ENCODE measurements at places on chromosomes 12 and 14.

DNA sequence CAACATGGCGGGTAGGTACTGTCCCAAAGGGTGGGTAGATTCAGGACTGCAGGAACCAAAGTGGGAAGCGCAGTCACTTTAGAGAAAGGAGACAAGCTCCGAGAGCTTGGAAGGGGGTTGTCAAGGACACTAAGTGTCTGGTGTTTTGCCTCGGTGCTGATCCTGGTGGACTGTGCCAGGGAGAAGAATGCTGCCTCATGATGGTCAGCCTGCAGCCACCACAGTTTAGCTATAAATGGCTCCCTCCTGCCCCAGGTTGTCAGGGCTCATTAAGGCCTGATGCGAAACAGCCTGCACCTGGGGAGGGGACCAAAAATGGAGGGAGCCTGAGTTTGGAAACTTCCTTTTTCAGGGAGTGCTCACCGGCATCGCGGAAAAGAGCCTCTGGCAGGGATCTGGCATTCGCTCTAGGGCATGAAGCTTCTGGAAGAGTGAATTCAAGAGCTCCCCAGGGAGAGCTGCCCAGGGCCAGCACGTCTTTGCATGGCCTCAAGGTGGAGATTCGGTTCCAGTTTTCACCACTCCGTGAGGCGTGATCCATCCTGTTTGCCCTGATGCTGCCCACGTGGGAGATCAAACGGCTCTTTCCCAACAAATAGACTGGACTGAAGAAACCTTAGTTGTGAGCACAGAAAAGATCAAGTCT lies 164.0 kb downstream of the FOXN3 start:
- DNase-seq, result no peak

GRCh38 chr12:110355073-110355472 lies 48.4 kb downstream of the ANAPC7 start:
- DNase-seq, result no peak

- DNase-seq, result no peak
These were observed 9.7 kb downstream of the NAP1L1 start for GRCh38 chr12:76074701-76075336.

GRCh38 chr12:19665121-19665900 lies 226.0 kb downstream of the AEBP2 start:
- no peak for DNase-seq

DNA sequence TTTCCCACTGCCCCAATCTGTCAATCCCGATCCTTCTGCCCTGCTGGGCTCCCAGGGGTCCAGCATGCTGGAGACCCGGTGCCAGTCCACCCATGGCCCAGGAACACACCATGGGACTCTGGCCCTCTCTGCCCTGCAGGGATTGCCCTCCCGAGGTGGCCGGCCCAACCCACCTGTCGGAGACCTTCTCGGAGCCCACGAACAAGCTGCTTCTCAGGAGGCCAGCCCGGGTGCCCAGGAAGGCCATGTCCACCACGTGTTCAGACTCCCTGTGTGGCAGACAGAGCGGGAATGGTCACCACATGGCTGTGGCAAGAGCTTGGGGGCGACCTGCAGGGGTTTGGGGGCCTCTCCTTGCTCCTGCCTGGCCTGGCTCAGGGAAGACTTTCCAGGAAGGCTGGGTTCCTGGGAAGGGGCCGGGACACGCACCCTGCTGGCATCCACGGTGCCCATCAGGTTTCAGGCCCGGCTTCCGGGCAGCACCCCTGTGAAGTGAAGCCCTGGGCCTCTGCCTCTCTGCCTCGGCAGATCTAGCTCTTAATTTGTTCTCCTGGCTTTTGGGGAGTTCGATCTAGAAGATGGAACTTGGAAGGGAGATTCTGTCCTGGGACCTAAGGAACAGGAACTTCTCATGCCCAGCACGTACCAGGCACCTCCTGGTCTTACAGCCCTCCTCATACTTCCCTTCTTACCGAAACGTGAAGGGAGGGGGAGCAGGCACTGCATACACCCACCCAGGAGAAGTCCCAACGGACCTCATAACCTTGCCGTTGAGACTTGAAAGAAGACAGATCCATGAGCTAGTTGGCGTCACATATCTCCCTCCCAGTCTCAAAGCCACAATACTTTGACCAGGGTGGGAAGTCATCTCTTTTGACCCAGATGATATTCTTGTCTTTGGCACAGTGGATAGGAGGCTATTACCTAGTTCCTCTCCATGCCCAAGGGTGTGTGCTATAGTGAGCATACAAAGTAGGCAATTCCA lies 26.3 kb downstream of the LRTM2 start:
- DNase-seq, result no peak

GRCh38 chr14:34059037-34059924 lies 108.4 kb upstream of the EGLN3 start:
- DNase-seq, result no peak

DNA sequence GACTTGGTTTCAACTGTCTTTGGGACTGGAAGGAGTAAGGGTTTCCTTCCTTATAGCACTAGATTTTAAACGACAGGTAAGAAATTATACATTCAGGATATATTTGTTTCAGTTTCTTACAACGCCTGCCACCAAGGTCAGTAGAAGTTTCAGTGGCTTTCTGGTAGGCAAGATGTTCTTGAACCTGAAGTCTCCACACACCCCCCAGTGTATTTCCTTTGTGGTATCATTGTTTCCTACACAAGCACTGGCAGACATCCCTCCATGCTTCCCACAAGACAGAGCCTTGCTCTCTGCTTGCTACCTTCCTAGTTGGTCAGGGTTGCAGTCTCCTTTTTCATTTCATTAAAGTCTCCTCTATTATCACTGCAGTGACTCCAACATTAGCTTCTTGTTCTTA lies 283.1 kb downstream of the FLRT2 start:
- no peak for DNase-seq

DNA sequence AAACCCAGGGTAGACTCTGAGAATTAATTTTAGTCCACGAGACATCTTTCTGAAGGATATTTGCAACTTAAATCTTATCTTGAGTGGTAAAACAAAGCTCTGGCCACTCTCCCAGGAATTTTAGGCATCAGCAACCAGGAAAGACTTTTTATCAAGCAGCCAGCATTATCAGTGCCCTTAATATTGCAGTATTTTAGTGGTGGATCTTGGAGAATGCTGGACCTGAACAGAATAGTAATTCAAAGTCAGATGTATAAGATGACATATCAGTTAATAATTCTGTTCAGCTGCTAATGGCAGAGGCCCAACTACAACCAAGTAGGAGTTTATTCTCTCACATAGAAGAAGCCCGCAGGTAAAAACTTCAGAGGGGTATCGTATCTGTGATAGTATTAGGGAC lies 59.0 kb upstream of the CRY1 start:
- DNase-seq, result no peak

DNA sequence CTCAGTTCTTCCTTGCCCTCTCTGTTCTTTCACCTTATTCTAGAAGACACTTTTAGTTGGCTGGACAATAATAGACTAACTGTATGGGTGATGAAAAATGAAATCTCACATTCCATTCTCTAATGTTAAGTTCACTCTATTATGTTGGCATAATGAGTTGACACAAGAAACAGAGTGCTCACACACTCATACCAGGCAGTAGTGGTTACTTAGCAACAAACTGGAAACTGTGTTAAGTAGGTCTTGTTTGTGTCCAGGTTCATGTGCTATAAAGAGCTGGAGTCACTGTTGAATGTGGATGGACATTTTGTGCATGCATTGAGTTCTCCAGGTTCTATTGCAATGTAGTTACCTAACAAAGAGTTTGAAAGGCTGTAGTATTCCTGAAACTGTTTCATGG lies 16.9 kb upstream of the PPP4R4 start:
- no peak for DNase-seq

GRCh38 chr12:13487326-13487725 lies 290.8 kb downstream of the EMP1 start:
- DNase-seq, result no peak

DNA sequence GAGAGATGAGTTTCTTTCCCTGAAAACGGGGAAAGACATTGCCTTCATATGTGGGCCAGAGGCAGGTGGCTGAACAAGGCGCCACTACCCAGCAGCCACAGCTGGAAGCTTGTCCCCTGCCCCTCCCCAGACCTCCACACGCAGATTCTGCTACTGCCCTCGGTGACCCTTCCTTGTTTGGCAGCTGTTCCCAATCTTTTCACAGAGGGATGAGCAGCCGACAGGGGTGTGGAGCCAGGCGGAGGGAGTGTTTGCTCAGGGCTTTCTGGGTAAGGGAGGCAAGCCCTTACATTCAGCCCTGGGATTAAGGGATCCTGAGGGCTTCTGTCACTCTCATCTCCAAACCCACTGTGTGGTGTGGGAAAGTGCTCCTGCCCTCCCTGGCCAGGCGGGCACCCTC lies 4.5 kb upstream of the KRT4 start:
- no peak for DNase-seq

- no peak for DNase-seq
These were observed 128.2 kb downstream of the PTPN11 start for GRCh38 chr12:112546996-112547395.

DNA sequence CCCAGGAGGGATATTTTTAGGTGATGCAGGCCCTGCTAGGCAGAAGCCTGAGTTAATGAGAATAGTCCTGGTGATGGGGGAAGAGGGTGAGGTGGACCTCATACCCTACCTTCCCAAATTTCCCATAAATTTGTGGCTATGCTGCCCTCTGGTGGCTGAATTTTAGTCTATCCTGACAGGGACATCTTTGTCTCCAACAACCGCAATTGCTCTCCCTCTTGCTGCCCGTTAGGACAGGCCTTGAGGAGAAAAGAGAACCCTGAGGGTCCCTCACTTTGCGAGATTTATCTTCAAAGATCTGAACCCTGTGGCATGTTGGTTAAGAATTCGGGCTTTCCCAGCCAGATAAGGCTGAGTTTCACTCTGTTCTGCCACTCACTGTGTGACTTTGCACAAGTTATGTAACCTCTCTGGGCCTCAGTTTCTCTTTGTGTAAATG lies 9.8 kb upstream of the ZNF385A start:
- DNase-seq, result no peak

DNA sequence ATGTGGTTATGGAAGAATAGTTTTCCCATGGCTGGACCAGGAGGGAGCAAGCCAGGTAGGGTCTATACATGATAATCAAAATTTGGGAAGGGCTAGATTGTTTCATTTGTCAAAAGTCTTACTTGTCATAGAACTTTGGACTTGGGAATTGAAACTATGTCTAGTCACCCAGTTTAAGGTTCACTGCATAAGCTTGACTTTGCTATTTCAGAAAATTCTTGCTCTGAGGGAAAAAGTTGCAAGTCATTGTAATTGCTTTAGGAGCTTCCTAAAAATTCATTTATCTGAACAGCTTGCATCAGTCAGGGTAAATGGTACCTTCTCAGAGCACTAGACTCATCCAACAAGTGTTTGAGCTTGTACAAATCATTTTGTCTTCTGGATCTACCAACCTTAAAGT lies 1194.7 kb downstream of the GALC start:
- no peak for DNase-seq

- DNase-seq, result peak; percentile 96
These were observed at the start of gene CRY1 for GRCh38 chr12:107093417-107094182. TSS of gene CRY1 (minus strand) at chr12:107093549. CDS start at chr12:107092961, 588 bp downstream.

GRCh38 chr14:104505085-104506074 lies 74.2 kb upstream of the C14orf180 start:
- DNase-seq, result no peak

GRCh38 chr12:130101370-130101769 lies 60.9 kb upstream of the FZD10 start:
- DNase-seq, result no peak

GRCh38 chr12:49288922-49289555 lies 5.9 kb upstream of the PRPH start:
- peak; percentile 49 for DNase-seq

DNA sequence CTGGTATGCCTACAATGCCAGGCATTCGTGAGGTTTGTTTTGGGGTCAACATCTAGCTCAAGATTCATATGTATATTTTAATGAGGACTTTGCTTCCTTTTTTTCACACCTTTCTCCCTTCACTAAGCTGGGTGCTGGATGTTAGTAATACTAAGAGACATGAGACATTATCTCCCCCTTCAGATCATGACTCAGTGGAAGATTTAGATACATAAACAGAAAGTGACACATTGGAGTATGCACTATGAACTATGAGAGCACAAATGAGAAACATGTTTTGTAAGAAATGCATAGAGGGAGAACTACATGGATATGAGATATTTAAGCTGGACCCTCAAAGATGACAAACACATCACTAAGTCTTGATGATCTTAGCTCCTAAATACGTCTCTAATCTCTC lies 286.3 kb downstream of the RPAP3 start:
- DNase-seq, result no peak

- DNase-seq, result no peak
These were observed 1340.9 kb downstream of the FSCB start for GRCh38 chr14:43166163-43166562.

DNA sequence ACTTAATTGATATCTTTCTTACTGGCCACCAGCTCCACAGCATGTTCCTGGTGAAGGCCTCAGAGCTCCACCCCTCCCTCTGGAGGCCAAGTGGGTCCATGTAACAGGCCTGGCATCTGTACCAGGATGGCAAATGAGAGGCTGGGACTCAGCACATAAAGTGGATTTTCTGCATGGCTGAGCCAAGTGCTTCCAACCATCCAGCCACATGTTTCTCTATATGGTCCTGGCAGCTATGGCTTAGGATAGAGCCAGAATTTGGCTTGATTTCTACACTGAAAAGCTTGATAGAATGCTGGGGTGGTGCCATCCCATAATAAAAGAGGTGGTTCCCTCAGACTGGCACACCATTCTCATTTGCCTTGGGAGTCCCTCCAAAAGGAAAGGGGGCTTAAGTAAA lies 94.1 kb downstream of the PAX9 start:
- no peak for DNase-seq

DNA sequence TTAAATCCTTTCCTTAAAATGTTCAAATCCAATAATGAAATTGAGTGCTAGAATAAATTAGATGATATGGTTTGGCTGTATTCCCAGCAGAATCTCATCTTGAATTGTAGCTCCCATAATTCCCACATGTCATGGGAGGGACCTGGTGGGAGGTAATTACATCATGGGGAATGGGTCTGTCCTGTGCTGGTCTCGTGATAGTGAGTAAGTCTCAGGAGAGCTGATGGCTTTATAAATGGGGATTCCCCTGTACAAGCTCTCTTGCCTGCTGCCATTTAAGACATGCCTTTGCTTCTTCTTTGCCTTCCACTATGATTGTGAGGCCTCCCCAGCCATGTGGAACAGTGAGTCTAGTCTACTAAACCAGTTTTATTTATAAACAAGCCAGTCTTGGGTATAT lies 508.5 kb downstream of the ETNK1 start:
- DNase-seq, result no peak

DNA sequence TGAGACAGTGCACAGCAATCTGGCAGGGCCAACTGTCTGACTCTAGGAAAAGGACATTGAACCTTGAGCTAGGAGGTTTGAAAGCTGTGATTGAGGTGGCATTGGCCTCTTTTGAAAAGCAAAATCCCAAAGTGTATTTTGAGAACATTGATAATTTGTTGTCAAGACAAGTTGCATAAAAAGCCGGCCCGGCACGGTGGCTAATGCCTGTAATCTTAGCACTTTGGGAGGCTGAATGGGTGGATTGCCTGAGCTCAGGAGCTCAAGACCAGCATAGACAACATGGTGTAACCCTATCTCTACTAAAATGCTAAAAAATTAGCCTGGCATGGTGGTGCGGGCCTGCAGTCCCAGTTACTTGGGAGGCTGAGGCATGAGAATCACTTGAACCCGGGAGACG lies 331.6 kb downstream of the DUSP6 start:
- DNase-seq, result no peak

Measured in activated CD8-positive, alpha-beta memory T cell treated with anti-CD3 and anti-CD28 coated beads, Interleukin-2, amount 50 U/mL, for 48 hours (primary cell).